ENCODE measurements at places on chromosomes 6 and 20.

GRCh38 chr6:116444575-116444974 is 16.6 kb upstream of the CALHM6 start:
- no peak for DNase-seq

DNA sequence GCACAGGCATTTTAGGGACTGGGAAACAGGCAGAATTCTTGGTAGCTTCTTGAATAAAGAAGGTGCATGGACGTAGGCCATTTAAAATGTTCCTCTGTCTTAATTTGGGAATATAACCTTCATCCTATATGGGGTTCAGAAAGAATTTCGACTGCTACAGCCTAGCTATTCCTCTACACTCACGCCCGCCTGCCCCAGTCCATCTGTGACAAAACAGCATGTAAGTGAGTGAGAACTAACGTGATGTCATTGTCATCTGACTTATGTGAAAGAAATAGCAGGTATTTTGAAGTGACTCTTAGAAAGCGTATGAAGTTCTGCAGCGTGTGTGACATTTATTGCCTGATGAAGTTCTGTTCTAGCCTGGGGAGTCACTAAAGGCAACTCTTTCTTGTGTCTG is 52.2 kb upstream of the SLC22A1 start:
- no peak for DNase-seq

DNA sequence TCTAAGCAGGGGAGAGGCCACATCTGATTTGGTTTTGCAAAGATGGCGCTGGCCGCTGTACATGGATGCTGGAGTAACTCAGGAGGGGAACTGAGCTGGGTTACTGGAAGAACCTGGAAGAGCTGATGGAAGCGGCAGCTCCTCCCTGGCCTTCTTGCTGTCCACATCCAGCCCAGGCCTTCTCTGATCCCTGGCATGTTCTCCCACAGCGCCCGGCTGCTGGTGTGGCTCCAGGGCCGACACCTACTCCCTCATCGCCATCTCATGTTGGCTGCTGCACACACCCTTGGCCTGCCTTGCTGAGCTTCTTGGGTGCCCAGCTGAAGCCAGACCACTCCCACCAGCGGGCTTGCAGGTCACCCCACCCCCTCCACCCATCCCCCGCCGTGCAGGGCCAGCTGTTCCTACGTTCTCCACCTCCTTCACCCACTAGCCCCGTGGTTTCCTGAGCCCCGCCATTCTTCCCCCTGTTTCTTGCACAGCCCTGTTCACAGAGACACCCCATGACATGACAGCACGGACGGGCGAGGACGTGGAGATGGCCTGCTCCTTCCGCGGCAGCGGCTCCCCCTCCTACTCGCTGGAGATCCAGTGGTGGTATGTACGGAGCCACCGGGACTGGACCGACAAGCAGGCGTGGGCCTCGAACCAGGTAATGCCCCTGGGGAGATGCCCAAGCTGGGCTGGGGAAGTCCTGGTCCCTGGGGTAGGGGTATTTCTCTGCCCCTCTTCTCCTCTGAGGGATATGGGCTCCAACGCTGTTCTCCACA is 28.4 kb downstream of the VSTM2L start:
- DNase-seq = no peak

- no peak for DNase-seq
These were observed 43.4 kb downstream of the SLC35B3 start for GRCh38 chr6:8391934-8392333.
